ENCODE measurements at places on chromosomes 7 and 10. TPM values are rescaled to one million over a fixed set of nuclear protein-coding genes. Genes with fewer than 3 reads are reported as not detected.

The RPEL1 gene
- 0.13 TPM for total RNA-seq

The GNAT3 gene
- not detected for total RNA-seq

The AEBP1 gene
- 49.1 TPM for total RNA-seq

The TEX47 gene
- not detected for total RNA-seq

The GIMAP6 gene
- not detected for total RNA-seq

The RNLS gene
- 7.3 TPM for total RNA-seq

The SLC13A1 gene
- total RNA-seq: not detected

The SCART1 gene
- total RNA-seq: 0.50 TPM

The DPYSL4 gene
- 26.3 TPM for total RNA-seq

The WDR86 gene
- total RNA-seq: 8.1 TPM

The SPDYE6 gene
- not detected for total RNA-seq

The OR13A1 gene
- 0.15 TPM for total RNA-seq

The ZNF488 gene
- 2.9 TPM for total RNA-seq

The C7orf57 gene
- 0.35 TPM for total RNA-seq

The PIP gene
- total RNA-seq: not detected

The CYP3A4 gene
- total RNA-seq: not detected

The CALHM2 gene
- total RNA-seq: not detected

The CYP2W1 gene
- total RNA-seq: not detected

The CYP3A7 gene
- total RNA-seq: not detected

The RTKN2 gene
- total RNA-seq: 14.5 TPM

The TMEM178B gene
- 11.3 TPM for total RNA-seq

The C10orf143 gene
- total RNA-seq: 0.94 TPM

The TAS2R5 gene
- 0.92 TPM for total RNA-seq

The CDK6 gene
- total RNA-seq: 30.0 TPM

The CYP3A5 gene
- total RNA-seq: 0.22 TPM

The SPAG6 gene
- 0.29 TPM for total RNA-seq

The CLRN3 gene
- not detected for total RNA-seq

The AKR1C3 gene
- 2.1 TPM for total RNA-seq

The NACAD gene
- total RNA-seq: 6.4 TPM

The PVRIG gene
- 0.50 TPM for total RNA-seq

The HOXA6 gene
- total RNA-seq: not detected

The NEUROD6 gene
- not detected for total RNA-seq

The GRID2IP gene
- 1.7 TPM for total RNA-seq

The ACTL6B gene
- total RNA-seq: 0.33 TPM

The H2BK1 gene
- 0.97 TPM for total RNA-seq
